ENCODE measurements at places on chromosomes 6 and 20.
A peak's percentile ranks its signal among the peaks of the same experiment; 100 is the strongest.

DNA sequence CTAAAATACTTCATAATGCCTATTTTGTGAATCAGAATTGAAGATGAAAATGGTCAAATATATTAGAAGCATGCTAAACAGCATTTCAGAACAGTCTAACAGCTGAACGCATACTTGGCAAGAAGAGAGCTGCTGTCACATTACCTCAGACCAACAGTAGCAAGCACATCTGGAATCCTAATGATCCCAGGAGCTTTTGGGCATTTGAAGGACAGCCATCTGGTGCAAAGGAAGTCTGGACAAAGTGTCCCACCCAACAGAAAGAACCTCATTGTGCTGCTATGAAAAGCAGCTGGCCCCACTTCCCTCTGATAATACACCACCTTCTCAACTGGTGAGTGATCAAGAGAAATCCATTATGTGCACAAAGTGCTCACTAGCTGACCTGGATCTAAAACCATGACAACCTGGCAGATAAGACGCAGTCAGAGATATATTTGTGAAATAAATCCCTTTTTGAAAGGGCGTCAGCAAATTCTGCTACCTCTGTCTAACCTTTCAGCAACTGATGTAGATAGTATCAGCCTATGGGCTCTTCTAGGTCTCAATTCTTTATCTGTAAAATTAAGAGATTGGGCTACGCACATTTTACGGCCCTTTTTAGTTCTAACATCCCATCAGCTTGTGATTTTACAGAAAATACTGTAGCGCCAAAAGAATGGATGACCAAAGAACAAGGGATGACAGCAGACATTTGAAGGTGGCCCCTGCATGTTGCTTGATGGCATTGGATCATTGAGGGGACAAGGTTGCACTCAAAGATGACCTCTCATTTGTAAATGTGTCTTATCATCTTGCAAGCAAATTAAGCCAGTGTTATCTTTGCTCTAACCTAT, 78.7 kb downstream of the SGK1 start:
- DNase-seq = no peak

DNA sequence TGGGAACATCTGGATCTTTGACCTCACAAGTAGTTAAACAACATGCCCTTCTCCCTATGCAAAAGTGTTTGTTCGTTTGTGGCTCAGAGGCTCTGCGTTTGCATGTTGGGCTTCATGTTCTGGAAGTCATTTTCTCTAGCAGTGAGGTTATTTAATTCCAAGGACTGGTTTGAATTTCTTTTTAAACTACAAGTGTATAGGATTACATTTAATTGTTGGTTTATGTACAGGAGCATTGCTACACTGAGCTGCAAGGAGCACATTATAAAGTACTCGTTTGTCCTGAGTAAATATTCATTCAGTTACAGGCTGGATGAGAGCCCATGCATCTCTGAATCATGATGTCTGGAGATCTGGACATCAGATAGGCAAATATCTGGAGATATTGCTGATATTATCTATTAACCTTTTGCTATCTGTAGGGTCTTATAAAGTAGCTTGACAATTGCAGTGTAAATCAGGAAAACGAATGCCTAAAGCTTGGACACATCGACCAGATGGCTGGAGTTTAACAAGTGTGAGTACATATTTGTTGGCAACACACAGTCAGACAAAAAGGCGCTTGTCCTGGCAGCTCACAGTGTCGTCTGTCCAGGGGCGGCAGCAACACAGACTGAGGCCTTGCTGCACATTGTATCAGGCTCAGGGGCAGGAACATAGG, 84.6 kb downstream of the PDE7B start:
- no peak for DNase-seq

DNA sequence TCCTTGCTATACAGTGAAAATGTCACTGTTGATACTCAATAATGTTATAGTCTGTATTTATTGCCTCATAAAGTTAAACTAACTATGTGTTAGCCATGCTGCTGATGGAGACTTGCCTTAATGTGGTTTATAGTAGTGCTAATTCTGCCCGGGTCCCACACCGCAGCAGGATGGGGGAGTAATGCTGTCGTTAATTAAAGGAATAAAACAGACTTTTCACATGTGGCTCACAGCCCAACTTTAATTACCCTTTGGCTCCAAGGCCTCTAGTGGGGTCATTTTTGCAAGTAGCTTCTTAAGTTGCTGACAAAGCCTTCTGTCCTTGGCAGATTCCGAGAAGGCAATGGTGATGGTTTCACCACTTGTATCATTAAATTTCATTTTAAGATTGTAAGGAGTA, 634.3 kb downstream of the TBC1D32 start:
- no peak for DNase-seq

DNA sequence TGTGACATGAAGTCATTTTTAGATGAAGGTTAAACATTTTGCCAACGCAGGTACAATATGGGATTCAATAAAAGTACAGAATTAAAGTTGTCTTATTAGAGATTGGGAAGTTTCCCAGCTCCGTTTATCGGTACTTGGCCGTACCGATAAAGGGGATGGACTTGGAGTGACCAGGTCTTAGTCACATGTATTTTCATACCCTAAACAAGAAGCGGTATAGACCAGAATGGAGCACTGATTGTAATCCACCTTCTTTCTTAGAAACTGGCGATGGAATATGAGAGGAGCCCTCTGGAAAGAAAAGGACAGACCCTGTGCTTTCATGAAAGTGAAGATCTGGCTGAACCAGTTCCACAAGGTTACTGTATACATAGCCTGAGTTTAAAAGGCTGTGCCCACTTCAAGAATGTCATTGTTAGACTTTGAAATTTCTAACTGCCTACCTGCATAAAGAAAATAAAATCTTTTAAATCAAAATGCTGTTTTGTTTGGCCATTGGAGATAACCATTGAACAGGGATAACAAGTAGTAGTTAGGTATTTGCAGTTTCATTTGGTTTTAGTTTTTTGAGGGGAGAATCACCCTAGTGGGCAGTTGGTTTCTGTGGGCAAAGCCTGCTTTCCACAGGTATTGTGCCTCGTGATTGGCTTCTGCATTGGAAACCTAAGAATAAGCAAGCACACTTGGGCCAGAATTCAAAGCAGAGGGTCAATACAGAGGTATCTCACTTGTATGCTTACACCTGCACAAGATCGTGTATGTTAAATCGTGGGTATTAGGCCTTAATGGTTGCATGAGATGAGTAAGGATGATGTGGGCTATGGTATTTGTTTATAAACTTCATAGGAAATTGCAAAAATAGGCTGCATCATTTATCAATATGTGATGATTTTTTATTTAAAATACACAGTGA, 11.2 kb upstream of the ZNFX1 start:
- no peak for DNase-seq

DNA sequence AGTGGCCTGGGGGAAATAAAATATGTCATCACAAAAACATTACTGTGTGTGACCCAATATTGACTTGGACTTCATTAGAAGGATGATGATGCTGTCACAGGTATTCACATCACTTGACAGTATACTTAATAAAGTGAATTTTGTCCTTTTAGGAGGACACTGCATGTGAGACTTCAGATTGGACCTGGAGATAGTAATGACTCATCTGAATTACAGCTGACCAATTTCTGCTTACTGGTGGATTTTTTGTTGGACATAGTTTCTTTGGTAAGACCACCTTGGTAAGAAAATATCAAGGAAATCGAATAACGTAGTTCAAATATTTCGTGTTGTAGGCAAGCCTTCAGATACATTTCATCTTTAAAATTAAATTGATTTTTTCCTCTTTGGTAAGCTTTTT, 57.1 kb downstream of the DOP1A start:
- no peak for DNase-seq

GRCh38 chr20:35091816-35092523, 637 bp downstream of the TRPC4AP start:
- DNase-seq = peak; percentile 29

All from hepatic stellate cell (primary cell).